Effector memory CD4-positive, alpha-beta T cell (primary cell): ENCODE measurements at places on chromosomes 1 and 21.

GRCh38 chr1:27416387-27417111 lies 24.1 kb downstream of the GPR3 start:
- DNase-seq: no peak

GRCh38 chr1:162599451-162599850 lies 32.8 kb upstream of the DDR2 start:
- no peak for DNase-seq

DNA sequence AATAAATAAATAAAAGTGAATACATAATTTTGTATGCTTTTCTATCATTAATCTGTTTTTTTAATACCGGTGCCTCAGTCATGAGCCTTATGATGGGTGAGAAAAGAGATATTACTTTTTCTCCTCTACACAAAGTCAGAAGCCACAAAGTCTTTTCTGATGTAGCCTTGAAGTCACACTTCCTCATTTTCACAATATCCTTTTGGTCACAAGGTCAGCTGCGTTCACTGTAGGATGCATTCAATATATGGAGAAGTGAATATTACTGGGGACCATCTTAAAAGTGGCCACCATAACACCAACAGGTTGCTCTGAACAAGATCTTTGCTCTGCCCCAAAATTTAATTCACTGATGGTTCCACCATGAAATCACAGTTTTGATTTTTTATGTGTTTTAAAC lies 83.3 kb upstream of the TNR start:
- DNase-seq: no peak

GRCh38 chr1:34787461-34788420 lies 5.1 kb upstream of the GJA4 start:
- no peak for DNase-seq

GRCh38 chr1:25724966-25725365 lies 75.0 kb upstream of the SELENON start:
- no peak for DNase-seq

DNA sequence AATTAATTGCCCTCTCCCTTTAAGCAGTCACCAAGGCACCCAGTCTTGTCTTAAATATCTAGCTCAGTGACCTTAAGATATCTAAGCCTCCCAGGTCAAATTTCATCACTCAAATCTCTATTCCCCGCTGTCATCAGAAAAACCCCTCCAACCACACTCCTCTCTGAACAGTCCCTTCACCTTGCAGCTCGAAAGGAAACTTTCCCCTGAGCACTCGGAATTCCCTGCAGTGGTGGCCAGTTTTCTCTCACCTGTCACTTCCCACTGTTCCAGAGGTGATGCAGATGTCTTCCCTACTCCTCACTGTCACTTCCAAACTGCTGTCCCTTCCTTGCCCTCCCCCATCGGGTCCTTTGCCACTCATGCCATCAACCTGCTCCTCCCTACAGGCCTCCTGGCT lies 15.3 kb upstream of the SSX2IP start:
- DNase-seq: no peak

- DNase-seq: no peak
These were observed 39.0 kb upstream of the BCAS2 start for GRCh38 chr1:114620419-114620818.

GRCh38 chr21:18518054-18518481 lies 114.5 kb upstream of the TMPRSS15 start:
- no peak for DNase-seq

- DNase-seq: no peak
These were observed 57.0 kb downstream of the LRRC53 start for GRCh38 chr1:74455390-74455789.

DNA sequence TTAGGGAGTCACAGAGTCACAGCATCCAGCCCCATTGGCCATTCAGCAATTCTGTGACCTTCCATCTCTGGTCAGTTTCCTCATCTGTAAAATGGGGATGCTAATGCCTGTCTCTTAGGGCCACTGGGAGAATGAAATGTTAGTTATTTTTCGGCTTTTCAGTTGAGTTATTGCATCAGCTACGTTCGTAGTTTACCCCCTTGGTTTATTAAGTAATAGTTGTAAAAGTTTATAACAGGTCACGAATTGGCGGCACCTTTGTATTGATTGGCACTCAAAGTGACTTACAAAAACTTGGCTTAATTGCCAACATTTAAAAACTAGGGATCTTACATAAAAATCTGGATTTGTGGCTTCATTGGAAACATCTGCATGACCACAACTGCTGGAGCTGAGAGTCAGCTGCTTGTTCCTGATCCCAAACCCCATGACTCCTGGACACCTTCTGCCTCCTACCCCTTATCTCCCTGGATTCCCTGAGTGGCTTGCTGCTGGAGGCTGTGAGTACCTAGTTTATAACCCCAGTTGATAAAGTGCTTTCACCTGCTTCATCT lies 23.0 kb upstream of the SLC1A7 start:
- no peak for DNase-seq

- DNase-seq: no peak
These were observed 64.1 kb downstream of the DDR2 start for GRCh38 chr1:162696286-162696862.

GRCh38 chr21:37269481-37269880 lies 2.3 kb upstream of the VPS26C start:
- DNase-seq: no peak

DNA sequence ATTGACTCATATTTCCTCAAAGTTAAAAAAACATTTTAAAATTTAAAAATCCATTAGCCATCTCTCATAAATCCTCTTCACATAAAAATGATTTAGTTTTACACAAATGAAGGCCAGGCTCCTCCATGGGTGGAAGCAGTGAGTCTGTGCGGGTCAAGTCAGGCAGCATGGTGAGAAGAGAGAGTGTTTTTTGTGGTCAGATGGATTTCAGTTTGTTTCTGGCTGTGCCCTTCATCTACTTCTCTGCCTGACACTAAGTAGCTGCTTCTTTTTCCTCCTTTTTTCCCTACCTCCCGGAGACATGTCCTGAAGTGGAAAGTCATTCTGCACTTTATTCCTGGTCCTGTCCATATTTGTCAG lies 10.3 kb downstream of the PLA2G4A start:
- no peak for DNase-seq

GRCh38 chr1:150836129-150836773 lies 28.2 kb upstream of the CTSK start:
- no peak for DNase-seq

GRCh38 chr21:24941316-24942185 lies 665.7 kb downstream of the MRPL39 start:
- no peak for DNase-seq
